Left lobe of liver (tissue), 2 donors: ENCODE measurements at places on chromosomes 5 and 9. TPM values are rescaled to one million over a fixed set of nuclear protein-coding genes. Genes with fewer than 3 reads are reported as not detected.

Gene MATR3
- total RNA-seq: 39.2 TPM

Gene PCDHA9
- not detected for total RNA-seq

Gene TTC39B
- 7.1 TPM for total RNA-seq

Gene SLC23A1
- total RNA-seq: 35.5 TPM

Gene CDC20B
- not detected for total RNA-seq

Gene FBN2
- total RNA-seq: 0.73 TPM

Gene SHISAL2B
- not detected for total RNA-seq

Gene NTRK2
- 0.38 TPM for total RNA-seq

Gene PTPRD
- total RNA-seq: 29.4 TPM

Gene CTNND2
- total RNA-seq: 1.1 TPM

Gene CDO1
- 130 TPM for total RNA-seq

Gene PCDHB6
- total RNA-seq: 0.10 TPM
